ENCODE measurements at places on chromosomes 5 and 9.
A peak's percentile ranks its signal among the peaks of the same experiment; 100 is the strongest.

- DNase-seq, result no peak
- H3K36me3 ChIP-seq, result no peaks in the 10 kb centered on the region
- H3K27me3 ChIP-seq, result peaks cover 28% of the 10 kb centered on the region
- H3K4me1 ChIP-seq, result no peaks in the 10 kb centered on the region
Observed at GRCh38 chr5:73966451-73966850, 340.5 kb downstream of the ARHGEF28 start.

DNA sequence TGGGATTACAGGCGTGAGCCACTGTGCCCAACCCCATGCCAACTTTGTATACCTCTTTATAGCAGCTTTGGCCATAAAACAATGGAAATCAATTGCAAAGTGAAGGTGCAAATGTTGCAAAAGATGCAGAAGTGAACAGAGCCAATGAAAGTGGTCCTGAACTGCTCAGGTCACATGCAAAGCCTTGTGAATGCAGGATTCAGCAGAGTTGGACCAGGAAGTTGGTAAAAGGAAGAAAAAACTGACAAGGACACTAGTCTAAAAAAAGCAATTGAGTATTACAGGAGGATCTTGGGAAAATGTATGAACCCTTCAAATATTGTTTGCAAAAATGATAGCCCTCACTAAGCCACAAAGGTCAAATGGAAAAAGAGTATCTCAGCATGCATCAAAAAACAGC, 4.5 kb upstream of the MAP3K1 start:
- no peak overlapping the region for H3K27ac ChIP-seq
- H3K4me3 ChIP-seq, result no peak overlapping the region
- H3K4me1 ChIP-seq, result peaks cover 6% of the 10 kb centered on the region
- DNase-seq, result no peak
- no peaks in the 10 kb centered on the region for H3K36me3 ChIP-seq
- H3K27me3 ChIP-seq, result peaks cover 23% of the 10 kb centered on the region

- no peak overlapping the region for H3K27ac ChIP-seq
- peak overlapping the region; percentile 23 for H3K4me3 ChIP-seq
- no peaks in the 10 kb centered on the region for H3K36me3 ChIP-seq
- DNase-seq, result no peak
- peaks cover 1% of the 10 kb centered on the region for H3K27me3 ChIP-seq
- H3K4me1 ChIP-seq, result 0 out of 2 replicates have a peak, but pooled peaks cover 4% of the 10 kb centered on the region
Observed at GRCh38 chr5:157050050-157050449, 8.9 kb downstream of the HAVCR1 start.

DNA sequence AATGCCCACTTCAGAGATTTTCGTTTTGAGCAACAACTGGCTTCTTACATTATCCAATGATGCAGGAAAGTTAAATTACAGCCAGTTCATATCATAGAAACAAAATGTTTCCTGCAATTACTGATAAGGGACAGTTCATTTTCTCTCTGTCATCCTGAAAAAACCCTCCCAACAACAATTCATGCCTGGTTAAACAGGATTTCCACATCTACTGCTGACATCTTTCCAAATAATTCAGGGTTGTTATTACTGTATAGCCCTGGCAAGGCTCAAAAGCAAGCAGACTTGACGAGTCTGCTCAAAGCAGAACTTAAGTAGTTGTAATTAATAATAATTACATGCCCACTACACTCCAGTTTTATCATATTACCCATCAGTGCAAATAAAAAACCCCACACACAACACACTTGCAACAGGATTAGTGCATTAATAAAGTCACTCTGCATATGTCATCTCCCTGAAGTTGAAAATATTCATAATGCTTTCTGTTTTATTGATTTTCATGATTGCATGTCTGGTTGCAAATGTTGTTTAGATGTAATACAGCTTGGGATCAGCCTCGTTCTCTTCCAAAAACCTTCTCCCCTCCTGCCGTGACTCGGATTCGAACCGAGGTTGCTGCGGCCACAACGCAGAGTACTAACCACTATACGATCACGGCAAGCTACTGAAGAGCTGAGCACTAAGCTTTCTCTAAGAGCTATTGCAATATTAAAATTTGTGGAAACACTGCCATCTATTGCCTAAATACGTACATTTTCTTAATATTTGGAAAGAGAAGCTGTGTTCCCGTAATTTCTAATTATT, 119.6 kb upstream of the NFIB start:
- DNase-seq, result peak; percentile 74
- H3K36me3 ChIP-seq, result no peaks in the 10 kb centered on the region
- peak overlapping the region; percentile 19 for H3K4me3 ChIP-seq
- no peak overlapping the region for H3K27ac ChIP-seq
- peaks cover 22% of the 10 kb centered on the region for H3K4me1 ChIP-seq

GRCh38 chr5:165400086-165400485, 1894.7 kb downstream of the MAT2B start:
- no peaks in the 10 kb centered on the region for H3K27me3 ChIP-seq
- no peaks in the 10 kb centered on the region for H3K4me1 ChIP-seq

- no peak overlapping the region for H3K4me3 ChIP-seq
- no peaks in the 10 kb centered on the region for H3K36me3 ChIP-seq
- no peak for DNase-seq
- H3K4me1 ChIP-seq, result no peaks in the 10 kb centered on the region
- no peaks in the 10 kb centered on the region for H3K27me3 ChIP-seq
Observed at GRCh38 chr9:20671635-20672034, 12.4 kb upstream of the FOCAD start.

- H3K27me3 ChIP-seq, result no peaks in the 10 kb centered on the region
- DNase-seq, result no peak
- peaks cover 24% of the 10 kb centered on the region for H3K36me3 ChIP-seq
- no peak overlapping the region for H3K4me3 ChIP-seq
Observed at GRCh38 chr5:55370291-55370925, 62.6 kb downstream of the MTREX start.

- peaks cover 6% of the 10 kb centered on the region for H3K27me3 ChIP-seq
- H3K4me1 ChIP-seq, result peaks cover 14% of the 10 kb centered on the region
- H3K4me3 ChIP-seq, result no peak overlapping the region
- H3K27ac ChIP-seq, result no peak overlapping the region
Observed at GRCh38 chr9:13567833-13568232, 288.3 kb upstream of the MPDZ start.

GRCh38 chr5:112062181-112062580, 305.2 kb upstream of the NREP start:
- H3K36me3 ChIP-seq, result no peaks in the 10 kb centered on the region
- H3K4me1 ChIP-seq, result peaks cover 4% of the 10 kb centered on the region
- H3K27ac ChIP-seq, result no peak overlapping the region
- DNase-seq, result no peak
- H3K27me3 ChIP-seq, result no peaks in the 10 kb centered on the region

- H3K36me3 ChIP-seq, result no peaks in the 10 kb centered on the region
- no peaks in the 10 kb centered on the region for H3K27me3 ChIP-seq
- no peak overlapping the region for H3K4me3 ChIP-seq
- H3K27ac ChIP-seq, result no peak overlapping the region
Observed at GRCh38 chr5:59003641-59004040, 420.8 kb downstream of the RAB3C start.

- peaks cover 6% of the 10 kb centered on the region for H3K4me1 ChIP-seq
- no peak overlapping the region for H3K4me3 ChIP-seq
- H3K27me3 ChIP-seq, result no peaks in the 10 kb centered on the region
- H3K27ac ChIP-seq, result no peak overlapping the region
- DNase-seq, result no peak
Observed at GRCh38 chr9:92658611-92659010, 11.3 kb downstream of the IPPK start.

- H3K27ac ChIP-seq, result no peak overlapping the region
- H3K4me3 ChIP-seq, result no peak overlapping the region
- peaks cover 2% of the 10 kb centered on the region for H3K27me3 ChIP-seq
- no peak for DNase-seq
- no peaks in the 10 kb centered on the region for H3K36me3 ChIP-seq
Observed at GRCh38 chr9:27676827-27677226, 103.5 kb upstream of the C9orf72 start.

DNA sequence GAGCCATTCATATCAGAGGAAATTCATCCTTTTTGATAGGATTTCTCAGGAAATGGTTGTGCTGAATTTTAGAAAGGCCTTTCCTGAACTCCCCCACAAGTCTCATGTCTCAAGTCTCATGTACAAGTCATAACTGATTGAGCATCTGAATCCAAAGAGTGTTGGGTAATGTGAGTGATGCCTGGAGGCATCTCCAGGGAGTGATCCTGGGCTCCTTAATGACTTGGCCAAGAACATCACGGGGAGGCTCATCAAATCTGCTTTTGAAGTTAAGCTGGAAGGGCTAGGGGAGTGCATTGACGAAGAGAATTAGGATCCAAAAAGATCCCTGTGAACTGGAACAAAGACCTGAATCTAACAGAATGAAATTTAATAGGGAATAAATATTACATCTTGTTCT, 79.2 kb downstream of the MAST4 start:
- DNase-seq, result no peak
- peaks cover 5% of the 10 kb centered on the region for H3K27me3 ChIP-seq
- H3K4me3 ChIP-seq, result no peak overlapping the region
- H3K27ac ChIP-seq, result no peak overlapping the region
- H3K4me1 ChIP-seq, result no peaks in the 10 kb centered on the region

DNA sequence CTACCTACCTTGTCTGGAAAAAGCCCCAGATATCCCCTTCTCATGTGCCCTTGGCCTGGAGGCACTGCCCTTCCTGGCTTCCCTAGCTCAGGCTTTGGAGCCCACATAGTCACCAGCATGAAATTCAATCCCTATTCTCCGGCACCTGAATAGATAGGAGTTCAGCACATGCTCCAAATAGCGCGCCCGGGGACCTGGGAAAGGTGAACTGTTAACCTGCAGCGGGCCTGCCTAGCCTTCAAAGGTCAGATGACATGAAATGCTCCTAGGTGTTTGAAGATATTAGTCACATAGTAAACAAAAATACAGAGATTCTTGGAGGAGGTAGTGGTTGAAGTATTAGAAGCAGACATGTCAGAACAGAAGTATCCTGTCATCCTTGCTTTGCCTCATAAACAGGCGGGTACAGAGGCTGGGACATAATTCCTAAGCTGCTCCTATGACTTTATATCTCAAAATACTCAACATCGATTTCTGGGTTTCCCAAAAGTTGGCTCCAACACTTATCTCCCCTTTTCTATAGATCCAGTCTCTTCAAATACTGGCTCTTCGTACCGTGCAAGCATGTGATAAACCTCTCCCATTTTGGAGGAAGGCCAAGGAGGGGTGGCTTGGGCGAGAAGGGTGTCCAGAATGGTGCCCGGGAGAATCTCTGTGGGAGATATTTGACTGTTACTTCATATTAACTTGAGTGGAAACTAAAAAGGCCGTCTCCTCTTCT, 88.0 kb upstream of the ANKH start:
- DNase-seq, result no peak
- no peaks in the 10 kb centered on the region for H3K4me1 ChIP-seq
- H3K36me3 ChIP-seq, result no peaks in the 10 kb centered on the region
- H3K4me3 ChIP-seq, result no peak overlapping the region
- no peak overlapping the region for H3K27ac ChIP-seq

DNA sequence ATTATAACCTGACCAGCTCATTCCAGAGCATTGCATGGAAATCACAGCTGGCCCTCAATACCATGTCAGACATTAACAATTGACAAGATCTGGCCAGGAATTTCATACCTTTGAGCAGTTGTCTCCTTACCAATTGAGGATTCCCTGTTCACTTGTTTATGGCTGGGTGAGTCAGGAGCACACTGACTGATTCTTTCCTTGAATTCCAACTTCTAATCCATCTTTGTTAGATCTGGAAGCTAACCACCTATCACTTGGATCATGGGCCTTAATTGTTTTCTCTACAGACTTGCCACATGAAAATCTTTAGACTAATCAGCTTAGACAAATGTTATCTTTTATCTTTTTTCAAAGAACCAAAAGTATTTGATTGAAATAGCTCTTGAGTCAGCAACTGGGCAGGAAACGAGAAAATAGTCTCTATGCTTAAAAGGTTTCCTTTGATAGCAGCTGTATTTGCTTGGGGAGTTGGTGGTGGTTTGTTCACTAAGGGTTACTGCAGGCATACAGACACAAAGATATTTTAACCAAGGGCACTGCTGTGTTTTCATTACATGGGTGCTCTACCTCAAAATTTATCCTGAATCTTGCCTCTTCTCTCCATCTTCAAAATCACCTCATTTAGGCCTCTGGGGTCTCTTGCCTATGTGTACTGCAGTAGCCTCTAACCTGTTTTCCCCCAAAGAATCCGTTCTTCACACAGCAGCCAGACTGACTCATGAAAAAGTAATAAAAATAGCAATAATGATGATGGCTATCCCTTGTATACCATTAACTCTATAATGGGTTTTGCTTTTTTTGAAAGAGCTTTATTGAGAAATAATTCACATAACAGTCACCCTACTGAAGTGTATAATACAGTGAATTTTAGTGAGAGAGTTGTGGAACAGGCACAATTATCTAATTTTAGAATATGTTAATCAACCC, 197.0 kb upstream of the NMUR2 start:
- no peak overlapping the region for H3K4me3 ChIP-seq
- no peak overlapping the region for H3K27ac ChIP-seq
- H3K27me3 ChIP-seq, result no peaks in the 10 kb centered on the region
- no peaks in the 10 kb centered on the region for H3K4me1 ChIP-seq
- no peaks in the 10 kb centered on the region for H3K36me3 ChIP-seq

- DNase-seq, result no peak
- H3K36me3 ChIP-seq, result no peaks in the 10 kb centered on the region
- no peak overlapping the region for H3K4me3 ChIP-seq
Observed at GRCh38 chr5:80926536-80926935, 33.6 kb upstream of the RASGRF2 start.

DNA sequence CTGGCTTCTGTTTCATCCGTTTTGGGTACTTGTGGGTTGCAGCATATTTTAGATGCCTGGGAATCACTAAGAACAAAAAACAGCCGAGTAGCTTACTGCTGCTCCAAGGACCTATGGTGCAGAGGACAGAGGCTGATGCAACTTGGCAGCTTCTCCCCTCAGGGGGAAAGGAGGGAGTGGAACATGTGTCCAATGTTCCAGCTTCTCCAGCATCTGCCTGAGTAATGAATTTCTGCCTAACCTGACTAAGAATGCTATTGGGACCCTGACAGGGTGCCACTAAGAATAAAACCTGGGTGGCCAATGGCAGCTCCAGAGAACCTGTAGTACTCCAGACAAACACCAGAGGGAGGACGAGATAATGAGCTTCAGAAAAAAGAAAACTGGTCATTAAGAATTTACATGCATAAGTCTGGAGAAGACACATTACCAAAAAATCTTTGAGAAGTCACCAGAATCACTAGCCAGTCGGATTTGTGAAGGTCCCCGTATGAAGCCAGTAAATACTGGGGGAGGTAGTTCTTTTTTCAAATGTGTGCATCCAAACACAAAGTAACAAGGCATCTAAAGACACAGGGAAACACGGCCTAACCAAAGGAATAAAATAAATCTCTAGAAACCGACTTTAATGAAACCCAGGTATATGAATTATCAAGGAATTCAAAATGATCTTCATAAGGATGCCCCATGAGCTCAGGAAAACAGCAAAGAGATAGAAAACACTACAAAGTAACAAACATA, 293.5 kb downstream of the HINT1 start:
- H3K36me3 ChIP-seq, result no peaks in the 10 kb centered on the region
- H3K4me3 ChIP-seq, result no peak overlapping the region
- H3K27ac ChIP-seq, result no peak overlapping the region
- H3K27me3 ChIP-seq, result no peaks in the 10 kb centered on the region
- no peaks in the 10 kb centered on the region for H3K4me1 ChIP-seq
- no peak for DNase-seq

Data from HFFc6 (cell line).